NCI-H510A treated with DMSO at 0.1 percent for 48 hours (cell line): ENCODE measurements at places on chromosomes 7 and 10.

DNA sequence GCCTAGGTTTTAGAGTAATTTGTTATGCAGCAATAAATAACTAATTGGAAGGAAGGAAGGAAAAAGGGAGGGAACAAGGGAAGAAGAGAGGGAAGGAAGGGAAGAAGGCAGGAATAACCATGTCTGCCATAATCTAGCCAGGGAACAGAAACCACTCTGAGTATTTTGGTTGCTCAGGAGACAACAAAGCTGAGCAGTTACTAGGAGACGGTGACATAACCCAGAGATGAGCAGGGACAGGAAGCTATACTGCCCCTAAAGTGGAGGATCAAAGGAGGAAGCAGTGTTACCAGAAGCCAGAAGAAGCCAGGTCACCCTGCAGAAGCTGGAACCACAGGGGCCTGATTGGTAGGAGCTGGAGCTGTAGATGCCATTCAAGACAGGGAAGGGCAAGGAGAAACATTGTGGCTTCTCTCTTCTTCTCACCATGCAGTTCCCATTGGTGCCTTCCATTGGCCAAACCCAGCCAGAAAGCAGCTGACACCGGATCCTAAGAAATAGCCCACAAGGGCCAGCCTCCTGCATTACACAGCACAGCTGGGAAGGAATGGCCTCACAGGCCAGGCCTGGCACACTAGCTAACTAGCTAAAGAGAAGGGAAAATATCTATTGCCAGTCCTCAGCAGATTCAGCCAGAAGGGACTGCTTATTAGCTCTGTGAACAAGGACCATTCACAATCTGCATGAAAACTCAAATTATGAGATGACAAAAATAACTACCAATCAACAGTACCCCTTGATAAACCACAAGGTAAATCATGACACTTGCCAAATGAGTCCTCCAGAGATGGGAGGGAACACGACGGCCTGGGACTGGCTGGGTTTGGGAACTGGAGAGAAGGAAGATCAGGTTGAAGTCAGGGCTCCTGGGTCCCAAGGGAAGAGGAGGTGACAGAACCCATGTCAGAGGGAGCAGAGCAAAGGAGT, 184.5 kb upstream of the NFE2L3 start:
- peak; percentile 6 for DNase-seq

GRCh38 chr7:151088856-151089699, 2.8 kb downstream of the AGAP3 start:
- DNase-seq = no peak

DNA sequence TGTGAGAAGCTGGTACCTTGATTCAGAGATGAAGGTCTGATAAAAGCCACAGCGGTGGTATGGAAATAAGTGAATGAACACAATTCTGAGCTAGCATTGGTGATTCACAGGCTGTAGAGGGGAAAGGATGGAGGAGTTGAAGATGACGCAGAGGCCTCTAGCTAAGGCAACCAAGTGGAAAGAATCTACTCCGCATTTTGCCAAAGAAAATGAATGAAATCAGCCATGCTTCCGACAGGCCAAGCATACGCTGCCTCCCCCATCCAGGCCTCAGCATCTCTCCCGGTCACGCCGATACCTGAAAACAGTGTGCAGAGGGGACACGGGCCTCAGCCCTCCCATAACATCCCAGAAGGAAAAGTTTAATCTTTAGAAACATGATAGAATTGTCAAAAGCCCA, 124.3 kb upstream of the UNC5B start:
- DNase-seq = no peak

DNA sequence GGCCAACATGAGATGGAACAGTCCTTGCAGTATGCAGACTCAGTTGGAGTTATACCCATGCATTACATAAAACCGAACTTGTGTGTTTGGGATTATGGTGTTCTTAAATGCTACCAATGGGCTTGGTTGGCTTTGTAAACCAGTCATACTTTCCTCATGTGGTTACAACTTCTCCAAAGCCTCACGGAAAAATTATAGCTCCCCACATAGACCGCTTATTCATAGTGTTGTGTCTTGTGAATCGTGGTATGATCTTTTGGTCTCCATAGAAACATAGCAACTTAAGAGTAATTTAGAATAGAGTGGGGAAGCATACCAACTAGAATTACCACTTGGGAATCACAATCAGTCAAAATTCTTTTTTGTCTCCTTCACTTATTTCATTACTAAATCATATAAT, 112.3 kb upstream of the FZD1 start:
- no peak for DNase-seq

- peak; percentile 89 for DNase-seq
Observed at GRCh38 chr10:71302874-71303568, 16.0 kb upstream of the SLC29A3 start.

GRCh38 chr10:68633281-68633680, 73.1 kb downstream of the TET1 start:
- DNase-seq = peak; percentile 16

GRCh38 chr10:5688587-5688986, 3.9 kb downstream of the TASOR2 start:
- no peak for DNase-seq

- peak; percentile 56 for DNase-seq
Observed at GRCh38 chr10:86711513-86712316, 43.4 kb downstream of the LDB3 start.

DNA sequence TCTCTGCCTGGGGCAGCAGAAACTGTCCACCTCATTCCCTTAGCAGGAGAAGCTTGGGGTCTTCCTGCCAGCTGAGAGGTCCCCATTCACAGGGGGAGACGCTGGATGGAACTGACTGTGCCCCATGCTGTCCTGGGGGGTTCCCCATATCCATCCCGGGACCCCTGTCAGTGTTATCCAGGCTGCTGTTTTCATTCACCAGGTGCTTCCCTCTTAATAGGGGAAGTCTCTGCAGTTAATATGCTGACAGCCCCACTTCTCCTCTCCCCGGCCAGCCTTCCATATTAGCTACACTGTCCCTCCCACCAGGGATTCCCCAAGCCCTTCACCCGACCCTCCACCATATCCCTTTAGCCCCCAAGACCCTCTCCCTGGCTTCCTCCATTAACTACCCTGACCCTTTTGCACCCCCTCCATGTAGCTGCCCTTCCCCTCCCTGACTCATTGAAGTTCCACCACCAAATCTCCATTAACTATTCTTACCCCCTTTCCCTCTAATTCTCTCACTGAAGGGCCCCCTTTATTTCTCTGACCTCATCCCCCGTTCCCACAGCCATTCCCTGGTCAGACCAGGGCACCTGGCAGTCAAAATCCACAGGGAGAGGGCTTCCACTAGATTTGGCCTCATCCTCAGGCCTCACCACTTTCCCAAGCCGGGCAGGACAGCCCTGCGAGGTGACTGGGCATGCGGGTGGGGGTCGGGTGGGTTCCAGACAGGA, 92.0 kb upstream of the PAX2 start:
- no peak for DNase-seq

DNA sequence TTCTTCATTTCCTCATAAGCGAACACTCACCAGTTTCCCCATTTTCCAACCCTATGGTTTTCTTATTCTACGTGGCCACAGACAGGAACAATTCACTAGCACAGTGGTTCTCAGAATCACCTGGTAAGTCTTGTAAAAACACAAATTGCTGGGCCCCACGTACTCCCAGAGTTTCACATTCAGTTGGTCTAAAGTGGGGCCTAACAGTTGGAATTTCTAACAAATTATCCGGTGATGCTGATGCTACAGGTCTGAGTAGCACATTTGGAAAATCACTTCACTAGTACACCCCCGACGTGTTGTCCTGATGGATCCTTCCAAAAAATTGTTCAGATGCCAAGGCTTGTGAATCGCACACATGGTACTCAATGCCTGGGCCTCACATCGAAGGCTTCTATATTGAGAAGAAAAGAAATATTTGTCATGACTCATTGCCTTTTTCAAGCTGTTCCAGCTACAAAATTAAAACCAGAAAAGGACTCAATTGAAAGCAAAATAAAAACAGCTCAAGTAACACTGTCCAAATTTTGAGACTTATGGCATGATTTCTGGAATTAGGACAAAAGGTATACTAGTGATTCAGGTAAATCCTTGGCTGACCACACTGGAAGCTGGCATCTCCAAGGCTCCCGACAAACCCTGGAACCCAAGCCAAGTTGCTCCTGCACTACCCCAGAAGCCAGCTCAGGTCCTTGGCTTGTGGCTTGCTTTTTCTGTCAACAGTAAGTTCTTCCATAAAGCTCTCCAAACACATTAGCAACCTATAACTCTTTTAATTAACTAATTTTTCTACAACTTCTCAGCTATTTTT, 12.9 kb upstream of the VIM start:
- DNase-seq = no peak

- no peak for DNase-seq
Observed at GRCh38 chr7:50431722-50432305, 18.3 kb downstream of the FIGNL1 start.

DNA sequence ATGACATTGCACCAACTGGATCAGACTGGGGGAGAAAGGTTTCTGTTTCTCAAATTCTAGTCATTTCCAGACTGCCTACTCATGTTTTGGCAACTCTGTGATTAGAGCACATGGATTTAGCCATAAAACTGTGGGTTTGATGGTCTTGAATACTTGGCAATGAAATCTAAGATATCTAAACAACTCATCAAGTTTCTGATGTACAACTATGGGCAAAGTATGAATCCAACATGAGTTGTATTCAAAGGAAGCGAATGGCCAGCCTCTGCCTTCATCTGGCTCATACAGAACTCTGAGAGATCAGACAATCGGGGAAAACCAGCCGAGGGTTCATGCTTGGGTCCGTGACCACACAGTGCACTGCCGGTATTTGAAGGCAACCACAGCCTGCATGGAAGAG, 144.3 kb downstream of the ADAM12 start:
- no peak for DNase-seq

DNA sequence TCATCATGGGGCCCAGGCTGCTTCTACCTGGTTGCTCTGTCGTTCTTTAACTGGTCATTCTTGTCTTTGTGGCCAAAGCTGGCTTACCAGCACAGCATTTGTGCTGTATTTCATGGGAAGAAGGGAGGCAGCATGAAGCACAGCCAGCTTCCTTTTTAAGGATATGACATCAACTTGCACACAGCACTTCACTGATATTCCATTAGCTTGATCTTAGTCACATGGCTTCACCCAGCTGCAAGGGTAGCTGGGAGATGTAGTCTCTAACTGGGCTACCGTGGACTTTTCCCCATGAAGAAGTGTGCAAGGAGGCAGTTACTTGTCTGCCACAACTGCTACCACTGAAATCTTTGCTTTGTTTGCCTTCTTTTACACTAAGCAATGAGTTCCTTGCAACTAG, 525.2 kb downstream of the LRMDA start:
- no peak for DNase-seq

GRCh38 chr7:135929722-135930141, 47.4 kb downstream of the MTPN start:
- no peak for DNase-seq

- DNase-seq = no peak
Observed at GRCh38 chr10:44968091-44968490, 8.5 kb downstream of the RASSF4 start.

DNA sequence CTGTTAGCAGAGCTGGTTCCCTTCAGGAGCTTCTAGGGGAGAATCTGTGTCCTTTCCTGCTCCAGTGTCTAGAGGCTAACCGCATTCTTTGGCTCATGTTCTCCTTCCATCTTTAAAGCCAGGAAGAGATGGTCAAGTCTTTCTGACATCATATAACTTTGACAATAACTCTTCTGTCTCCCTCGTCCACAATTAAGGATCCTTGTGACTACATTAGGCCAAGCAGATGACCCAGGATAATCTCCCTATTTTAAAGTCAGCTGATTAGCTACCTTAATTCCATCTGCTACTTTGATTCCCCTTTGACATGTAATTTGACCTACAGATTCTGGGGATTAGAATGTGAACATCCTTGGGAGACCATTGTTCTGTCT, 28.1 kb upstream of the SLC26A4 start:
- DNase-seq = no peak

DNA sequence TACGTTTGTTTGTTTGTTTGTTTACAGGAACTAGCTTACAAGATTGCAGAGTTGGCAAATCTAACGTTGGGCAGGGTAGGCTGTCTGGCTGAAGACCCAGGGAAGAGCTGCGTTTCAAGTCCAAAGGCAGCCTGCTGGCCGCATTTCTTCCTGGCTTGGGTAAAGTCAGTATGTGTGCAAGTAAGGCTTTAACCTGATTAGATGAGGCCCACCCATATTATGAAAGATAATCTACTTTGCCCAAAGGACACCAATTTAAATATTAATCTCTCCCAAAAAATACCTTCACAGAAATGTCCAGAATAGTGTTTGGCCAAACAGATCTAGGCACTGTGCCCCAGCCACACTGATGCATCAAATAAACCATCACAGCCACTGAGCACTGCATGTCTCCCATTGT, 228.9 kb upstream of the HABP2 start:
- DNase-seq = no peak

DNA sequence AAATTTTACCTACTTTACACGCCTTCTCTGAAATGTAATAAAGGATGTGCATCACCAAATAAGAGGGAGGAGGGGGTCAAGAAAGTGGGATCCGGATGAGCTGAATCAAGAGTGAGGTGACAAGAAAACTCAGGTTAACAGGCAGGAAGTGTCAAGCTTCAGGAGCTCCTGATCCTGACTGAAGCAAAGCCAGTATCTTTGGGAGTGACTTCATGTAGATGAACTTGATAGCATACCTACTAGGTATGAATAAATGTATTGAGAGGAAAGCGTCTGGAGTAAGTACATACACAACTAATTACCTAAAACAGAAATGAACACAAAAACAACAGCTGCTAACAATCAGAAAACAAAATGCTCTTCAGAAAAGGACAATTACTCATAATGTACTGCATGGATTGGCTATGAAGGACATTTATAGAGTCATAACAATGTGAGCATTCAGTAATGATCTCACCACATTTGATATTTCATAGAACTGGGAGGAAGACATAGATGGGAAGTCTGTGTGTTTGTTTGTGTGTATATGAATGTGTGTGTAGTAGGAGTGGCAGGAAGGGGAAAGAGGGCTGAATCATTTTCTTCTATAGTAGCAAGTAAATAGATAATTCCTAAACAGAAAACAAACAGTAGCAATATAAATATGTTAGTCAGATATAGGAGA, 29.4 kb downstream of the PRKG1 start:
- DNase-seq = no peak

DNA sequence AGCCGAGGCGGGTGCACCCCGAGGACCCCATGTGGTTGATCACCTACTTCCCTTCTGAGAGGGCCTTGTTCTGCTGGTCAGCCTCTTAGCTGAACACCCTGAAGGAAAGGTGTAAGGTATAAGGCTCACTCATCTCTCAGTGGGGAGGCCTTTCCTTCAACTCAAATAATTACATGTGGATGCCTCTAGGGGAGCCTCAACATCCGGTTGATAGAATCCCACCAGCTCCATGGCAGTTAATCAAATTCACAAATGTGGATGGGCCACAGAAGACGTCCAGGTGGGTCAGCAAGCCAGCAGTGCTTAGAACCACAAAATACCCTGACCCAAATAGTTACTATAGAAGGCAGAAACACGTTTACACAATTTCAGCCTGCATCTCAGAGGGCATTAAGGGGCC, 37.7 kb upstream of the ZNF32 start:
- no peak for DNase-seq

DNA sequence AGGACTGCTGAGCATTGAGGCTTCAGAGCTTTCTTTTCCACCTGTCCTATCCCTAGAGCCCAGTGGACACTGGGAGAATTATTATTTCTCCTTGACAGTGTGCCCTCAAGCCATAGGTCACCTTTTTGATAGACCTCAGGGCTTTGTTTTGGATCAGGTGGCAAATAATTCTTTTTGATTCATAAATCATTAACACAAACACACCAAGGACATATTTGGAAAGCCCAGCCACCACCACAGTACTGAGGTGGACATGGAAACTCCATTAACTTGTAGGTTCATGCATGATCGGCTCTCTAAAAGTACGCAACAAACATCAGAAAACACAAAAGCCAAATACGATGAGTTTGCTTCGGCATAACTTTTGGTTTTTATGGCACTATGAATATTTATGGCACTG, 17.8 kb upstream of the PLEKHS1 start:
- no peak for DNase-seq

- no peak for DNase-seq
Observed at GRCh38 chr7:108614896-108615295, 45.2 kb downstream of the DNAJB9 start.
